Stimulated activated CD4-positive, alpha-beta T cell treated with anti-CD3 and anti-CD28 coated beads, Interleukin-15, amount 100 ng/mL, for 1 hour (primary cell): ENCODE measurements at places on chromosomes 4 and X.

GRCh38 chr4:47381172-47381571, 82.3 kb downstream of the COMMD8 start:
- DNase-seq = no peak

DNA sequence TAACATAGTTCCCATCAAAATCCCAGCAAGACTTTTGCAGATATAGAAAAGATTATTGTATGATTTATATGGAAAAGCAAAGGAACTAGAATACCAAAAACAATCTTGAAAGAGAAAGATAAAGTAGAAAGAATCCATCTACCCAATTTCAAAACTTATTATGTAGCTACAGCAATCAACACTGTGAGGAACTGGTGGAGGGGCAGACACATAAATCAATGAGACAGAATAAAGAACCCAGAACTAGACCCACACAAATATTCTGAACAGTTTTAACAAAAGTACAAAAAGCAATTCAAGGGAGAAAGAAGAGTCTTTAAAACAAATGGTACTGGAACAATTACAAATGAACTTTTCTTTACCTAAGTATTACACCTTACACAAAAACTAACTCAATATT, 67.0 kb downstream of the LRBA start:
- DNase-seq = no peak

- no peak for DNase-seq
Observed at GRCh38 chrX:10401239-10401638, 219.1 kb downstream of the MID1 start.

DNA sequence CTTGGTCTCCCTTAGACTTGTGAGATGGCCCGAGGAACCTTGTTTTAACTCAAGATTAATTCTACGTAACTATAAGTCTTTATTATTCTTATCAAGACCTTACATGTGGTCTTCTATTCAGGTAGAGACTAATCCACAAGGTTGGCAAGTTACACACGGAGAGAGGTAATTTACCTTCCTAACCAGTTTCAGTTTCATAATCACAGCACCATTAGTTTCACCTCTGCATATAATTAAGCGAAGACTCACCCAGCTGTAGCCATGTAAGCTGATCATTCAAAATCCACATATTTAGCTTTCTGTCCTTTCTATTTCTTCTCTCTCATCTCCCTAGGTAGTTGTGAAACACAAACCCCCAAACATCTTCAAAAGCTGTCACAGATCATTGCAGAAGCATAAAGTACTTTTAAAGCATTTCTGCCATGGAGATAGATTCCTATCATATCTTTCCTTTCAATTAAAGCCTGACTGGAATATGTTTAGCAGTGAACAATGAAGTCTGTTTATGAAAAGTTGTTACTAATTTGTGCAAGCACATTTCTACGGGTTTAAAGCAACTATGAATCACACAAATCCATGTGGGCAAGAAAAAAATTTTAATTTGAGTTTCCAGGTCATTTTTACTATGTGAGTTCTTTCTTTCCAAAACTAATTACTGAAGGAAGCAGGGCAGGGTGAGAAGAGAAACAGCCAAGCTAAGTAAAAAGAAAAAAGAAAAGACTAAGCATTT, 78.5 kb downstream of the BTC start:
- no peak for DNase-seq

DNA sequence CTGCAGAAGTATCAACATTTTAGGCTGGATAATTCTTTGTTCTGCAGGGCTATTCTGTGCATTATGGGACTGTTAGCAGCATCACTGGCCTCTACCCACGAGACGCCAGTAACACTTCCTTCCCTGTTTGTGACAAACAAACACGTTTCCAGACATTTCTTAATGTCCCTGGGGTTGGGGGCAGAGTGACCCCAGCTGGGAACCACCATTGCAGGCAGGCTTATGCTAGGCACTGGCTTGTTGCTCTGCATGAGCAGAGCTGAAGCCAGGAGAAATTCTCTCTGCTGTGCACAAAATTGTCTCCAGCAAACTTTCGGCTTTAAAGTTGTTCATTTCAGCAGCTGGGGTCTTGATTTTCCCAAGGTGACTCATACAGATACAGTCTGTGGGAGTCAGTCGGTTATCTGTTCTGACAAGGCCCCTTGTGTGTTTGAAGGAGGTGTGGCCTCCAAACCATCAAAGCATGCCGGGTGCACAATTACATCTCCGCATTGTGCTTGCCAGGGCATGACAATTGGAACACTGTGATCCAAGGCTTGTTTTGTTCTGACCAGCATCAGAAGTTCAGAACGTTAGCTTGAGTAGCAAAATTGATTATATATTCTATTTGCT, 156.4 kb upstream of the BOD1L1 start:
- no peak for DNase-seq

DNA sequence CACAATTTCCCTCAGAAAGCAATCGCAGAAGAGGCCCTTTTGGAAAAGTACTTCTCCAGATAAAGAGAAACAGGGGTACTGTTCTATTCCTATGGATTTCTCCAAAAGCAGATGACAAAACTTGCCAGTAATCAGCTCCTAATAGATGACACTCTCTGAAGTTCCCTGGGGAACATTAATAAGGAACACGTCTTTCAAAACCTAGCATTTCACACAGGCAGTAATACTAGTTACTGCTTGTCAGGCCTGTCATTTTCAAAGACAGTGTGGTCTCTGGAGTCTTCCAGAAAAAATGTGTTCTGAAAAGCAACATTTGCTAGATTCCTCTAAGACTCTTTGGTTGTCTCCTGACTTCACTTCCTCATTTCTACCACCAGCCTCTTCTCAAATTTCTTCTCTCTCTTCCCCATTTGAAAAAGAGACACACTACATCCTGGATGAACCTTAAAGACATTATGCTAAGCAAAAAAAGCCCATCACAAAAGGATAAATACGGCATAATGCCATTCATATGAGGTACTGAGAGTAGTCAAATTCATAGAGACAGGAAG, 47.3 kb downstream of the CHRDL1 start:
- no peak for DNase-seq

DNA sequence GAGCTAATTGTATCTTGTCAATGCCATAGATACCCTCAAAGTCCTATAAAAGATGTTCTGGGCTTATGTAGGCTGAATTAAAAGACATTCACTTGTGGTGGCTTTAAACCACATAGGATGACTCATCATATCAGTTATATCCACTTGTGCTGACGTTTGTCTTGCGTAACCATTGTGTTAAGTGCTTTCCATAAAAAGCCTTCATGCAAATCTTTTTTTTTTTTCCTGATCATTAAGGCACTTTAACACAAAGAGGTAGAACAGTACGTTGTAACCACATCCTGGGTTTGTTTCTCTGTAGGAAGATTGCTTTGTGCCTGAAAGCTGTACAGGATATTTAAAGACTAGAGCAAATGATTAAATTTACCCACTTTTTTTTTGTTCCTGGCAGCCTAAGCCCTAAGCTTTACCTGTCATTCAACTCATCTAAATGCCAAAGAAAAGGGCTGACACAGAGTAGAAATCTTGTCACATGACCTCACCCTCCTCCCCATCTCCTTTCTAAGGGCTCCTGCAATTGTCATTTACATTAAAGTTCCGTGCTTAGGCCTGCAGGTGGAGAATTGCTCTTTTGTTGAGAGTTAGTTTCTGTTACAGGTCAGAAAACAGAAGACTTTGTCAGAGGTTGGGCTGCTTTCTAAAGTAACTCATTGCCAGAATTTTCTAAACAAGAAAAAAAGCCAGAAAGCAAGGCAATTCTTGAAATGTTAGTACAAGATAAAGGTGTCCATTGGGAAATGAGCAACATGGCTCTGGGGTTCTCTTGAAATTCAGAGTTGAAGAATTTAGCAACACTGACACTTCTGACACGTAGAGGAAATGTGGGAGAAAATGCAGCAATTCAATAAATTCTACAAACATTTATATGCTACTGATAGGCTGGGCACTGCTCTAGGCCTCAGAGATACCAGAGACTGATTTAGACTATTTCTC, 555.6 kb downstream of the PPARGC1A start:
- DNase-seq = no peak

GRCh38 chr4:177006331-177006730, 213.6 kb upstream of the VEGFC start:
- no peak for DNase-seq

DNA sequence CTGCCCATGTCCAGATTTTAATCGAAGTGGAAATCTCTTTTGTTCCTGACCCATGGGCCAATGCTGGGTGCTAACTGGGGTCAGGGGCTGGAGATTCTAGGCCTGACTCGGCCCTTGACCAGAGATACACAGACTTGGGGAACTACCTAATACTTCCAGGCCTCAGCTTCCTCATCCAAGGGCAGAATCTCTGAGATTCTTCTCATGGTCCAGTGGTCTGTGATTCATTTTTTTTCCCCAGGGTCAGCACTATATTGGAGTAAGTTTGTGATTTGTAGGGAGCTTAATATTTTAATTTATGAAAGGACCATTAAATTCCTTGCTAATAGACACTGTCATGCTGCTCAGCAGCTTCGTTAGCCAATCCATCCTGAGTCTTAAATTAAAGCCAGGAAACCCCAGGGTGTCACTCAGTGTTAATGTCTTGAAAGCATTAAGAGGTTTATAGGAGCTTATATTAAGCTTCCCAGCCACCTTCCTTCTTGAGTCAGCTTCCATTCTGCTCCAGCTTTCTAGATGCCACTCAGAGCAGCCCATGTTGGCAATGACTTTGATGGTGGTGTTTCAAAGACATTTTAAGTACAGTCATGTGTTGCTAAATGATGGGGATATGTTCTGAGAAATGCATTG, 27.0 kb upstream of the PROM1 start:
- DNase-seq = no peak

- DNase-seq = no peak
Observed at GRCh38 chrX:10360116-10360515, 203.3 kb downstream of the CLCN4 start.

DNA sequence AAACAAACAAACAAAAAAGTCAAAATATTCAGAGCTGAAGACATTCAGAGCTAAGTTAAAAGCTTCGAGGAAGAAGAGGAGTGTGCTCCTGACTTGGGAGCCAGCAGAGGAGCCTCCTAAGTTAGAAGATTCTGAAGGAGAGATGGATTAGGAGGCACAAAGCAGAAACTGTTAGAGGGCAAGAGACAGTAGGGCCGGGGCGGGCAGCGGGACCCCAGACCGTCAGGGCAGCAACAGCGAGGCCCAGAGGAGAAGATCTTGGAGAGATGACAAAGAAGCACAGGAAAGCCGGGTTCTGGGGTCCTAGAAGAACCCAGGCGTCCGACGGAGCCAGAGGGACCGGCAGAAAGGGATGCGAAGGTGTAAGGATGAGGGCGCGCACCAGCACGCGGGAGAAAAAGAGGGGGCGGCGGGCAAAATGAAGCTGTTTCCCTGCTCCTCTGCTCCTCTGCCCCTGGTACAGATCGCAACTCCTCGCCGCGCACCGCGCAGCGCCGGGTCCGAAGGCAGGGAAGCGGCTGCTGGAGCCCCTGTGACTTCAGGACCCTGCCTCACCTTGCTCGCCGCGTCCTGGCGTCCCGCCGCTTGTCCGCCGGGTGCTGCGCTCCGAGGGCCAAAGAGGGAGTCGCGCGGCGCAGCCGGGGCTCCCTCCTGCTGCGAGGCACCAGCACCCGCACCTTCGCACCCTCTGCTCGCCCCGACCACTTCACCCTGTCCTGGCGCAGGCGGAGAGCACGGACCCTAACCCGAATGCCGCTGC, 477 bp downstream of the KLHL13 start:
- no peak for DNase-seq

- no peak for DNase-seq
Observed at GRCh38 chr4:80220711-80221110, 23.4 kb downstream of the PRDM8 start.

DNA sequence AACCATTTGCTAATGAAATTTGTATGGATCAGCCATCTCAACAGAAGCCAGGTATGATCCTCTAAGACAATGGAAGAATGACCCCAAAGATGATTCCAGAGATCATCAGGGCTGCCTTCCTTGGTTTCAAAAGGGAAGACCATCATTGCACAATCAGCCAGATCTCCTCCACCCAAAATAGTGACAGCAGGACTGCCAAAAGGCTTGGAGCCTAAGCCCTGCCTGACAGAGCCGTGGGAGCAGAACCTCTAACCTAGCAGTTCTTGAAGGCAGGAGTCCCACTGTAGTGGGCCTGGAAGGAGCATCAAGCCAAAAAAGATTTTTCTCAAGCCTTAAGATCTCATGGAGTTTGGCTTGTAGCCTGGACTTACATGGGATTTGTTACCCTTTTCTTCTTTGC, 226.0 kb downstream of the RASL11B start:
- DNase-seq = no peak

DNA sequence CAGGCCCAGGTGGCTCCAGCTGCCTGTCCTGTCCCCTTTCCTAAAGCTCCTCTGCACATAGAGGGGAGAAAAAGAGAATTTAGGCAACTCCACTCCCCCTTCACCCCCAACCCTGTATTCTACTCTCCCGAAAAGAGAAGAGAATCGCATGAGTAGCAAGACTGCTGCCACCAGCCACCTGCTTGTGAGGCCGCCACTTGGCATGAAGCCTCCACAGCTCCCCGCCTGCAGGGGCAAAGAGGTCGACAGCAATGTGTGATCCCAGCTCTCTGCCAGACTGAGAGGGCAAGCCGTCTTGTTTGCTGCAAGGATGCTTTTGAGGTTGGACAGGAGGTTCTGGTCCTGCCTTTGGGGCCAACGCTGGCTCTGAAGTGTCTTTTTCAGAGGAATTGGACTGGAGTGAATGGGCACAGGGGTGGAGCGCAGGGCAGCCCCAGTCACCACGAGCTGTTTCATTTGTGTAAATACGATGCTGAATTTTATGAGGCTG, 77.1 kb downstream of the STARD8 start:
- no peak for DNase-seq

DNA sequence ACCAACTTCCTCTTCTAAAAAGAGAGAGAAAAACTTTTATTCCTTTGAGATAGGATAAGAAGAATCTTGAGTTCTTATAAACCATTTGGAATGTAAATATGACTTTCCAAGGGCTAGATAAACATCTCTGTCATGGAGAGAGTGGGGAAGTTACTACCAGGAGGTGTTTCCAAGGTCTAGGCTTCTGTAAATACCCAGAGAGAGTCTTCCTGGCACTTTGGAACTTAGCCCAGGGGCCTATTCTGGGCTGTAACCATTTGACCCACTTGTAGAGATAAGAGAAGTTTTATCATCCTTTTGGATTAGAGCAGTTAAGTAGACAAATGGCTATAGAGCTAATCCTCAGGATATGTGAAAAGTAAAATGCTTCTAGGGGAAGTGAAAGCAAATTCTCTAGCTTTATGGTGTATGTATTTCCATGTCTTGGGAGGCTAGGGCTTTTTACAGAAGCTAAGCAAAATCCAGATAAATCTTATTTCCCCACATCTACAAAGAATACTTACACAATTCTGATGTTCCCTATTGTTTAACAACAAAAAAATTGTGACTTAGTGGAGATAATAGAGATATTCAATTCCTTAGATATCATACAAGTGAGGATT, 51.1 kb downstream of the MCUB start:
- no peak for DNase-seq

- DNase-seq = no peak
Observed at GRCh38 chr4:108556588-108557200, 63.7 kb upstream of the RPL34 start.

DNA sequence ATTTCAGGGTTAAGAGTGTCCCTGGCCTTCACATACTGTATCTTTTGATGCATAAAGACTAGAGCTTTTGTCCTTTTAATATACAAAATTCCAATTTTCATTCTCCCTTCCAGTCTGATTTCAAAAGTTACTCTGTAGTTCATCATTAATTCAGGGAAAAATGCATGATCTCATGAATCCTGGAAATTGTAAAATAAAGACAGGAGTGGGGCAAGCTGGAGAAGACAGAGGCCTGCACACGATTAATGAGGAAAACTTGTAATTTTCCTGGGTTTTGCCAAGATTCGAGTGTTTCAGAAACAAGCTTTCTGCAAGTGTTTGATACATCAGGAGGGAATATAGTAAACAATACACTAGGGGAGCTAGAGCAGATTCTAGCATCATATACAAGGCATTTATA, 947.9 kb downstream of the FAT4 start:
- DNase-seq = no peak
